ENCODE measurements at places on chromosomes 5 and 9. TPM values are rescaled to one million over a fixed set of nuclear protein-coding genes. Genes with fewer than 3 reads are reported as not detected.

- no peak for DNase-seq
Observed at GRCh38 chr5:44390351-44390750, 1.1 kb upstream of the FGF10 start.

DNA sequence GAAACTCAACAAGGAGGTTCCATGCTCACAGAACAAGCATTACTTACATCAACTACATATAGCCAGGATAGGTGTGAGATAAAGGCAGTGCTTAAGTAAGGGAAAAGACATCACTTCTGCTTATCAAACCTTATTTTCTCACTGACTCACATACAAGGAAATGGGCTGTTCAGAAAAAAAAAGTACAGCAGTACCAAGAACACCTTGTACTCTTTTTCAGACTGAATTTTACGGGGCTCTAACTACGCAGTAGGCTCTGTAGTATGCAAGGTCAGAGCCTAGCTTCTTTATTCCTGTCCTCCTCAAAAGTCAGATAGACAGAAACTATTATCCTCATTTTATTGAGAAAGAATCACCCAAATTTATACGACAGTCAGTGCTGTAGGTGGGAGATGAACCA, 5.8 kb downstream of the PSMB7 start:
- DNase-seq: no peak

DNA sequence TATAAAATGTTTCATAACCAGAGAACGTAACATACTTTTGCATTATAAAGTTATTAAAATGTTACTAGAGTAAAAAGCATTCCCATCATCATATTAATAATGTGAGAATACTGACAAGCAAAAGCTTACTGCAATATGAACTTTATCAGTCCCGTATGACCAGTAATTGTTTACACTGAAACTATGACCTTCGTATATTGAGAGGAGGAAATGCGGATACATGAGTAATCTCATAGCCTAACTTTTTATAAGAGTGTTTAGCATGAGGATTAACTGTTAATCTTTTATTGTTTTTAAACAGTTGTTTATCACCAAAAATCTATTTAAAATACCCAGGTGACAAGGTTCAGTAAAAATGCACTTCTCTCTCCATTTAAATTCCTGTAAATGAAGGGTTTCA, 272.4 kb downstream of the SLF1 start:
- DNase-seq: no peak

GRCh38 chr9:76709020-76709419, 55.2 kb upstream of the PCA3 start:
- no peak for DNase-seq

FAM200C gene
- 14.5 TPM for polyA plus RNA-seq
